ENCODE measurements at places on chromosomes 12 and 14.

DNA sequence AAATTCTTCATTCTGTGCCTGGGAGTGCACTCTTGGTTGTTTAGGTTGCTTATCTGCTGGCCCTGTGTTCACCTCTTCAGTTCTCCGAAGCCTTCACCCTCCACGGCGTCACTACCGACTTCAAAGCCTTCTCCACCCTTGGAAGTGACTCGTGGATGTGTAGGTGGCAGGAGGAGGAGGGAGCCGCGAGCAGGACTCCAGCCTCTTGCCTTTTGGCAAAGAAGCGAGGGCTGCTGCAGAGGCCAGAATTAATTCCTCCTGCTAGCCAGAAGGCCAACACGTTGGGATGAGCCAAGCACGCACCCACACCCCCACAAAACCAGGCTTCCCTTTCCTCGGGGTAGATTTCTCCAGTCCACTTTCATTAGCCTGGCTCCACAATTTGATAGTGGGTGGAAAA, 86.5 kb downstream of the TBX5 start:
- no peak for DNase-seq

DNA sequence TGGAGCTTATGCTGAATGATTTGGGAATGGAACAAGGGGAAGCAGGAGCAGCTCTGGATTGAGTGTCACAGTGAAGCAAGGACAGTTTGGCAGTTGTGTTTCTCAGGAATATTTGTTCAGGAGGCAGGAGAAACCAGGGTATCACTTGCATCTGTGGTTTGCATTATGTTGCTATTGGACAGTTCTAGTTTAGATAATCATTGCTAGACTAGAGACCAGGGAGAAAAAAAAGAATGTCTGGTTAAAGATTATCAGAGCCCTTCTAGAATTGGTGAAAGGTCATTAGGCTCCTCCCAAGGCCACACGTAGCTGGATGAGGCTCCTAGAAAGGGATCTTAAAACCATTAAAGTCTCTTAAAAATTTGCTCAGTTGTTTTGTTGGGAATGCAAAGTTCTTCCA, 17.0 kb upstream of the SRSF5 start:
- DNase-seq = no peak

- DNase-seq = peak; percentile 85
These were observed 1102.8 kb upstream of the SEL1L start for GRCh38 chr14:82636426-82636825.

DNA sequence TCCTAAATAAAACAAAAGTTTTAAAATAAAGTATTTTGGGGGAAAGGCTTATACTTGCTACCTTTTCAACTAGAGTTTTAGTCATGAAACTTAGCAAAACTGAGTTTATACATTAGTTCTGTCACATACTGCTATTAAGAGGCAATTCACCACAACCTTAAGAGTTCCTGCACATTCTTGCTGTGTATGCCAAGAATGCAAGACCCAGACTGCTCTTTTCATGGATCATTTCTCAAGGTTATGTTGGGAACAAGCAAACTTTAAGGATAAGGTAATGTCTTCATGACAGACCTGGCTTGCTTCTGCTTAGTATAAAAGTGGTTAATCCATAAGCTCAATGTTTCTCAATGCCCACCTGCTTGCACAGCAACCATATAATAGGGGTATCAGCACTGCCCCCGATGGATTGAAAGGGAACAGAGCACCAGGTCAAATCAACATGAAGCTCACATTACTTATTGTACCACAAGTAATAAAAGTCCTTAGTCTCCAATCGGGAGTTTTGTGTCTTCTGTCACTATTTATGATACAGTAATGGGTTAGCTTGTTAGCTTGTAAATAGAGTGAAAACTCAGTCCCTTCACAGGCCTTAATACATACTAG, 67.6 kb downstream of the KIF21A start:
- DNase-seq = peak; percentile 4

DNA sequence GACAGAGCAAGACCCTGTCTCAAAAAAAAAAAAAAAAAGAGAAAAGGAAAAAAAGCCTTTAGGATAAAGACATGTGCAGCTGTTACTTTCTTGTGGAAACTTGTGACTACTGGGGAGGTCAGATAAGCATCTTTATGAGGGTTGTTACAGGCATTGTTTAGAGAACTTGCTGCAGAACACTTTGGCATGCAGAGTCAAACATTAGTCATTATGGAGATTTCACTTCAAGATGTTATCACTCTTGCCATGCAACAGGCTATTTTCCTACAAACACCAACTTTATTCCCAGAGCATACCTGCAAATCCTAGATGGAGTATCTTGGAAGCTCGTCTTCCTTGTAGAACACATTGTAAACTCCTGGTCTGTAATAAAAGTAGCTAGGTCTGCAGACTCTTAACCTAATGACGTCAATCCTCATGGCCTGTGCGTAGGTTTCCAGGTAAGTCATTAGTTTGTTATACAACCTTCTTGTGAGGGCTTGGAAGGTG, 36.3 kb upstream of the WDR89 start:
- DNase-seq = no peak

- no peak for DNase-seq
These were observed 52.0 kb upstream of the CRY1 start for GRCh38 chr12:107145397-107145796.

GRCh38 chr14:101232340-101233020, 328.8 kb upstream of the DIO3 start:
- DNase-seq = no peak

DNA sequence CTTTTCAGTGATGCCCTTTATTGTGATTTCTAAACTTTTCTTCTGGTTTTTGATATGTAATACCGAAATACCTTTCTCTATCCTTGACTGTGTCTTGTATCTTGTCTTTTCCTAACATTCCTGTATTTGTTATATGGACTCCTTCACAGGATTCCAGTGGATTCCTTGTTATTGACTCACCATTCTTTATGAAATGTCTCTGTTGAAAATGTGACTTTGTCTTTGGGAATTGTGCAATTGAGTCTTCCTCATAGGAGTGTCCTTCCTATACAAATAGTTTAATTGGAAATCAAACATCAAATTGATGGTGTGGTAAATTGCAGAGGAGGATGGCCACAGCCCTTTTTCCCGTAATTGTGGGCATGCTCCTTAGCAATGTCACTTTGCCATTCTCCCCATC, 296.6 kb upstream of the KITLG start:
- DNase-seq = no peak

DNA sequence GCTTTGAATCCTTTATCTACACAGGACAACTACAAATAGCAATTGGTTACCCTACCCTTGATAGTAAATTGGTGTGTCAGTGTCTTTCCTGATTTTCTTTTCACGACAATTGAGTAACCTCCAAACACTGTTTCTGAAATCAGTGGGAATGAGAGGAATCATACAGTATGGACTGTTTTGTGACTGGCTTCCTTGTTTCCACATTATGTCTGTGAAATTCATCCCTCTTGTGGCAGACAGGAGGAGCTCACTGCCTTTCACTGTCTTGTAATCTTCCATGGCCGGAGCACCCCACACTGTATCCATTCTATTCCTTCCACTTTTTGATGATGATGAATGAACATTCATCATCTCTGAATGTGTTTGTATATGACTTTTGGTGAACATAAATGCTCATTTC, 164.0 kb upstream of the PZP start:
- DNase-seq = no peak

- no peak for DNase-seq
These were observed 63.7 kb downstream of the DIP2B start for GRCh38 chr12:50568338-50569091.

GRCh38 chr12:69524755-69525469, 54.7 kb downstream of the FRS2 start:
- no peak for DNase-seq

DNA sequence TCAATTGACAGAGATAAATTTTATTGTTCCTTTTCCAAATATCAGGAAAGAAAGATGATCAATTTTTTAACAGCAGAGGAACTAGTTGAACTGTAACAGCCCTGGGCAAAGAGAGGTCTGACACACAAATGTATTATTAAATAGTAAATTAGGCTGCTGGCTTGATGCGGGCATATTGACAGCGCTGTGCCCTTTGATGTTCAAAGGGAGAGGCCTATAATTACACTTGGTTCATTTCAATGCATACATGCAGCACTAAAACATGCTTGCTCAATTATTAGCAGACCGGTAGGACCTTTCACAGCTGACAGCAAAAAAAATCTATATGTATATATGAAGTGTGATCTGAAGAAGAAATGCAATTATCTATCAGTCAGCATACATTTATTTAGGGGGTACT, 219.8 kb downstream of the SLC2A13 start:
- no peak for DNase-seq

DNA sequence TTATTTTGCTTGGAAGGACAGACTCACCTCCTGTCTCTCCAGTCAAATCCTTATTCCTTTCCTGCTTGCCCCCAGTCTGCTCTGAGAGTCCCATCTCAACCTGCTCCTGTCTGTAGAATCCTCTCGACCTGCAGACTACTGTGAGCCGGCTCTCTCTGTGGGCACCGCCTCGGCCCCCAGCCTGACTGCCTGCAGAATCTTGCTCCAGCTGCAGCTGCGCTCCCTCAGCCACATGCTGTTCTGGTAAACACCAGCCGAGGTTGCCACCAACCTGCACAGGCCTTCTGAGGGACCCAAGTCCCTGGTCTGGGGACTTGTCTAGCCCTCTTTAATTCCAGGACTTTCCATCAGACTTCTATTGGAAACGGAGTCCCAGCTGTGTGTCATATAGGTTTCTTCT, 44.8 kb upstream of the PRMT8 start:
- DNase-seq = no peak

- DNase-seq = no peak
These were observed 241.0 kb downstream of the ASCL1 start for GRCh38 chr12:103198499-103198898.

- DNase-seq = no peak
These were observed 58.7 kb upstream of the NCOR2 start for GRCh38 chr12:124625867-124626675.

DNA sequence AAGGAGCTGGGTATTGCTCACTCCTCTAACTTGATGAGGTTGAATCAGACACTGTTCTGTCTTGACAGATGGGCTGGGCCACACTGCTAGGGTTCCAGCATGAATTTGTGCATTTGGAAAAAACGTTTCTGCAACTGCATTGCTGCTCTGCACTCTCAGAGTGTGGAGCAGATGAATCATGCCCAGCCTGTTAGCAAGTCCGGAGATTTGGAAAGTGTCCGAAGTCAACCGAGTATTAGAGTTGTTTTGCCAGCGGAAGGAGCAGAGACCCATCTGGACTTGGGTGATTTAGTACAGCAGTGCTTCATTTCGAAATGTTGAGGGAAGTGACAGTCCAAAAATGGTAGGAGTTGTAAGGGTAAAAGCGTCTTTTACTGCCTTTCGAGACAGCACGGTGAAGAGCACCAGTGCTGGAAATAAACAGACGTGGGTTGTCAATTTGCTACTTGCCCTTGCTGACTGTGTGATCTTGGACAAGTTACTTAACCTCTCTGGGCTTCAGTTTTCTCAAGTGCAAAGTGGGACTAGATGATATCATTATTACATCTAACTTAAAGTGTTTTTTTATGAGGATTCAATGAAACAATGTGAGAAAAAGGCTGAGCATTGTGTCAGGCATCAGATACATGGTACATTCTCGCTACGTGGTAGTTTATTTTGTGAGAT, 139.5 kb downstream of the CHST11 start:
- DNase-seq = no peak

GRCh38 chr12:82996168-82996812, 309.6 kb downstream of the TMTC2 start:
- DNase-seq = no peak

All from NCI-H524 (cell line).